HuH-7 (cell line): ENCODE measurements at places on chromosomes 13 and 19.

- no peak for DNase-seq
Measured at GRCh38 chr13:50236898-50237318, 221.7 kb downstream of the KCNRG start.

DNA sequence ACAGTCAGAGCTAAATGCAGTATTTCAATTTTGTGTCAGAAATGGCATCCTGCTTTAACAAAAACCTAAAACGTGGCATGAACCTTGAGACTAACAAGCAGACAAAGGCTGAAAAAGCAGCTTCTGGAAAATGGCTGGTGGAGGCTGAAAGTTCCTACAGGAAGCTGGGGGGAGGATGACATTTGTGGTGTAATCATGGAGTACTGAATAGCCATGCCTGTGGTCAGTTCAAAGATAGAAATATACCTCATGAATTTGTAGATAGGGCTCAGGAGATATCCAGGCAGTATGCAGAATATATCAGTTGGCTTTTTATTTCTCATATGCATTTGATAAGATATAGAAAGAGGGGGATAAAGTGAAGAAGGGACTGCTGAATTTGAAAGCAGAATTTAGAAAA, 181.7 kb downstream of the UQCRFS1 start:
- DNase-seq = no peak

DNA sequence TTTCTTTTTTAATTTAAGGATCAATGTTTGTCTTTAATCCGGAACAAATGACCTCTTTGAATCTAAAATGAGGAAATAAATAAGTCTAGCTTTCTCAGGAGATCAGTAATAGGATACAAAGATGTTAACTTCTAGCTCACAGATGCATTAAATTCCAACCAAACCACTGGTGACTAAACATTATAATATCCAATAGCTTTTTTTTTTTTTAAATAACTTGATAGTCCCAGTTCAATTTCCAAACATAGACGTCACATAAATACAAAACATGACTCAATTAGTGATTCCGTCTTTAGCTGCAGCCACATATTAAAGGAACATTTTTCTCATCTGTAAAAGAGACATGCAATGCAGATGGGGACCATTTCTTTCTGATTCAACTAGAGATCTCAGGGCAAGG, 390.5 kb upstream of the PCDH9 start:
- no peak for DNase-seq

GRCh38 chr19:45450012-45450333, 17.8 kb upstream of the FOSB start:
- no peak for DNase-seq

- no peak for DNase-seq
Measured at GRCh38 chr13:73481886-73482445, 423.2 kb downstream of the KLF5 start.

GRCh38 chr19:57655443-57655842, 13.3 kb upstream of the ZSCAN4 start:
- no peak for DNase-seq

GRCh38 chr13:95201814-95202651, 99.2 kb downstream of the ABCC4 start:
- DNase-seq = no peak

DNA sequence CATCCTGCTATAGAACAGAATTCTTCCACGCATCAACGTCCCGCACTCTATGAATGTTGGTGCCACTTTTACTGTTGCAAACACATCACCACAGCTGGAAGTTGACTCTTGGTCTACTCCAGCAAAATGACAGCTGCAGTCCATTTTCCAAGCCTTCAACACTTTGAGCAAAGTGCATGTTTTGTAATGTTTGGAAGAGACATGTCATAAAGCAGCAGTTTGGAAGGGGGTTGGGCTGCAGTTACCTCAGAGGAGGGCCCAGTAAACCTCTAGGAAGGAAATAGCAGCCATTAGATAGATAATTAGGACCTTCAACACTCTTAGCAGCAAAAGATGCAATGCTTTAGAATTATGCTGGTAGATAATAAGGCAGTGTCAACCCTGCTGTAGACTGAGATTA, 323.6 kb downstream of the TDRD3 start:
- DNase-seq = peak; percentile 0

DNA sequence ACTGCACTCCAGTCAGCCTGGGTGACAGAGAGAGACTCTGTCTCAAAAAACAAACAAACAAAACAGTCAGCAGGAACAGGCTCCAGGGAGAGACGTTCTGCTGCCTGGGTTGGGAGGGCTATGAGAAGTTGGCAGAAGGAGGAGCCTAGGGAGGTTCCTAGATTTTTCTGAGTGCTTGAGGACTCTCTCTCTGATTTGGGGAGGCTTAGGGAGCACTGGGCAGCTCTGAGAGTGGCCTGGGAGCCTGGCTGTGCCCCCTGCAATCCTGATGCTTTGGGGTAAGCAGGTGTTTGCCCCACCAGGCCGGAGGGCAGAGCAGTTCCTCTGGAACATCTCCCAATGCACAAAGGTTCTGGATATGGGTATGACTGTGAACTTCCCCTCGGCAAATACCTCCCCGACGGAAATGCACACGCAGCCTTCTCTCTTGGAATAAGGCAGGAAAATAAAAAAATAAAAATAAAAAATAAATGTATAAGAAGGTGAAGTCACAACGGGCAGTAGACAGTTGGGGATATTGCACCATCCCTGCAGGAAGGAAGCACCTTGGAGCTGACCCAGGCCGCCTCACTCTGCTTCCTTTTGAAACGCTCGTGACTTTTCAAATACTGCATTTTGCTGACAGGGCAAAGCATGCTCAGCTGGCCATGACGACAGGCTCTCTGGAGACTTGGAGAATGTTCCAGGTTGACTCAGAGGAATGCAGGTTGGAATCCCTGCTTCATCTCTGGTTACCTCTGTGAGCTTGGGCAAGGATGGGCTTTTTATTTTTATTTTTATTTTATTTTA, 26.5 kb upstream of the HOMER3 start:
- DNase-seq = no peak

GRCh38 chr19:57954996-57955395, 7.5 kb upstream of the ZNF256 start:
- no peak for DNase-seq

- DNase-seq = no peak
Measured at GRCh38 chr19:4363571-4364304, 20.4 kb downstream of the MPND start.

GRCh38 chr13:20513466-20513995, 12.1 kb downstream of the CRYL1 start:
- DNase-seq = no peak

DNA sequence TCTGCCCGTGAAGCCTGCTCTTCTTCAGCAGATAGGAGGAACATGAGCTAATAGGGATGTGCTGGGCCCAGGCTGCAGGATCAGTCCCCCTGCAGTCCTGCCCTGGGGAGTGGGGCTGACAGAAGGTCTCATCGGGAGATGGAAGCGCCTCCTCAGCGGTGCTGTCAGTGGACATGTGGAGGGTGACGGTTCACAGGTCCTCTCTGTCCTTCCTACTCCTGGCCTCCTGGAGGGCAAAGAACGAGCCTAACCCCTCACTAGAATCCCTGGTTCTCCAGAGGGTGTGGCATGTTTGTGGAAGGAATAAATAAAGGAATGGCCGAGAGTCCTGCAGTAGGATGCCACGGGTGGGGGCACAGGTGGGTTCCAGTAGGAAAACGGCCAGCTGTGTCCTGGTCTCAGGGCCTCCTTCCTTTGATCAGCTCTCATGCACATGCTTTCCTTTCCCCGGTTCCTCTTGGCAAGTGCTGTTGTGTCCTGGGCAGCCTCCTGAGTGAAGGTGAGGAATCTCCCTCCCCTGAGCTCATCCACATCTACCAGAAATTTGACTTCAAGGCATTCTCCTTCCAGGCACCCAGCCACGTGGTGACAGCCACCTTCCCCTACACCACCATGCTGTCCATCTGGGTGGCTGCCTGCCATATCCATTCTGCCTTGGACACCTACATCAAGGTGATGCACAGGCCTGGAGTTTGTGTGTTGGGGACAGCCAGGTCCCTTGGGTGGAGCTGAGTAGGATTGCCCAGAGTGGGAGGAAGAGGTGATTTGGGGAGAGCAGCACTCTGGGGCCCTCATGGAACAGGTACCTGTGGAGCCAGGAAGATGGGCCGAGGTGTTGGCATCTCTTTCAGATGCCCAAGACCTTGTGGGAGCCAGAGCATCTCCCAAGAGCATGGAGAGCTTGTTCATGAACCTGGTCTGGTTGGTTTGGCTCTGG, 28.6 kb upstream of the ZNF492 start:
- DNase-seq = no peak

- no peak for DNase-seq
Measured at GRCh38 chr13:98796798-98797197, 44.3 kb upstream of the SLC15A1 start.

DNA sequence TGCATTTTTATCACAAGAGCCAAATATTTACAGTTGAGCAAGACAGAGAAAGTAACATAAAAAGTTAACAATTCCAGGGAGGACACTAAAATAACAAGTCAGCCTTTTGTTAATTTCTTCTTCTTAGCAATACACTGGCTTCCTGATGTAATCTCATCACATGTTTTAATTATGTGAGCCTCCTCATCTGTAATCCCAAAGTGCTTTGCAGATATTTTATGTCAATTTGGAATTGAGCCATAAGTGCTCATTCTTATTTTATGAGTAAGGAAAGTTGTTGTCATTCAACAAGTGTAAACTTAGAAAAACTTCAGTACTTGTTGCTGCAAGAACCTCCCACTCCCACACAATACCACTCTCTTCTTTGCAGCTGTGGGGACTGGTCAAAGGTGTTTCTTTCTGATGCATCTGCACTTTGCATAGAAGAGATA, 223.6 kb downstream of the GPC6 start:
- DNase-seq = no peak

GRCh38 chr13:59445812-59446211, 717.9 kb downstream of the DIAPH3 start:
- DNase-seq = no peak

GRCh38 chr19:20247016-20247683, 80.1 kb downstream of the ZNF486 start:
- DNase-seq = no peak

DNA sequence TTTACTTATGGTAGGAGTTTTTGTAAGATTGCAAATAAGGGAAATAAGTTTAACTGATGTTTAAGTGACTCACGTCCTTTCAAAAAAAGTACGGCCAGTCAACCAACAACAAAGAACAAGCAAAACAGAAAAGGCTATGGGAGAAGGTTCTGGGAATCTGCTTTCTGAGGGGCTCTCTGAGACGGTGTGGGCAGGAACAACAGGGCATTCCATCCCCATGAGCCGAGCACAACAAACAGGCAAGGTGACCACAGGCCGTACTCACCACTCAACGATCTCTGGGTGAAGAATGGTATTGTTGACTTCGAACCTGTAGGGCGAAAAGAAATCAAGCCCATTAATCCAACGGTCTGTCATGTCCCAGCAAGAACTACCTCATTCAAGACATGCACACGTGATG, 43.8 kb downstream of the PEPD start:
- DNase-seq = no peak

DNA sequence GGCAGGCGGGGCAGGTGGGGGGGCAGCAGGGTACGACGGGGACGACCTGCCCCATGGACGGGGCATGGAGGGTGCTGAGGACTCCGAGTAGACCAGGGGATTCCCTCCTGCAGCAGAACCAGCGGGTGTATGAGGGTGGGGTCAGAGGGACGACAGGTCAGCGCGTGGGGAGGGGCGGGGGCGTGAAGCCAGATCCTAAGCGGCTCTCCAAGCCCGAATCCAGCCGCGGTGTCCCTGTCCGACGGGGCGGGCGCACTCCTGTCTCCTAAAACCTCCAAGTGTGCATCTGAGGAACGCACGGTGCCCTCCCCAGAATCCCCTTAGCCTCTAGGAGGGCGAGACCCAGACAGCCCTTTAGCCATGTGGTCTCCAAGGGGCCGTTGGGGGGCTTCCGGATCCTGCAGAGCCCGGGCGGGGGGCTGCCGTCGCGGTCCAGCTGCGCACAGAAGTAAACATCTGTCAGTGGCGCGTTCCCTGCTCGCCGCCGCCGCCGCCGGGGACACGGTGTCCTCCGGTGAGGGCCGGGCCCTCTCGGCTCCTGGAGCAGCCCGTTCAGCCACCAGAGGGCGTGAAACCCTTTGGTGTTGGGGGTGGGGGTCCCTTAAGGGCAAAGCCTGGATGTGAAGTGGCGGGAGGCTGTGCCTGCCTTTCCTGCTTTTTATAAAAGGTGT, 730 bp downstream of the NRTN start:
- peak; percentile 87 for DNase-seq

DNA sequence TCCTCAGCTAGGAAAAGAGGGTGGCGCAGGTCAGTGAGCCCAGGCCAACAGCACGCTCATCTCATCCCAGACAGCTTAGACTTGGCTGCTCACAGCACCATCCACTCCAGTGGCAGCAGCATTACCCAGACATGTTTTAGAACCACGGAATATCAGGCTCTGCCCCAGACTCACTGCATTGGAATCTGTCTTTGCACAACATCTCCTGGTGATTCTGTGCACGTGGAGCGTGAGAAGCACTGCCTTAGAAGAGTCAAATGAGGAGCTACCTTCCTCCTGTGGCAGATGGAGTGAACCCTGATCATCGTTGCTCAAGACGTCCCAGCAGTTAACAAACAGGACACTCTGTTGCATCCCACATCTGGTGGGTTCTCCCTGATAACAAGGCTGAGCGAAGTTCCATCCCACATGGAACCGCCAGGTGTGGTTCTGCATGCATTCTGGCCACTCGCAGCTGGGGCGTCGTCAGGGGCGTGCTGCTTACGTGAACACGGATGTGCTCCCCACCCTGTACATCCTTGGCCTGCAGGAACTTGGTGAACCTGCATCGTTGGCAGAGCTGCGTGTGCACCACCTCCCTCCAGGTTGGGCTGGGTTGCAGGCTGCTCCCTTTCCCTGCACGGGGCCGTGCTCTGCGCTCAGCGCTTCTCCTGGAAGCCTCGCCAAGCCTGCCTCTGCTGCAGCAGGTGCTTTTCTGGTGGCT, 25.2 kb upstream of the ATP11A start:
- DNase-seq = no peak

GRCh38 chr13:20428666-20429644, 96.7 kb downstream of the CRYL1 start:
- DNase-seq = no peak

GRCh38 chr19:3365836-3366752, at the start of gene NFIC:
TSS of gene NFIC (plus strand) at chr19:3366583. CDS start at chr19:3366637, 54 bp downstream.
- DNase-seq = no peak

DNA sequence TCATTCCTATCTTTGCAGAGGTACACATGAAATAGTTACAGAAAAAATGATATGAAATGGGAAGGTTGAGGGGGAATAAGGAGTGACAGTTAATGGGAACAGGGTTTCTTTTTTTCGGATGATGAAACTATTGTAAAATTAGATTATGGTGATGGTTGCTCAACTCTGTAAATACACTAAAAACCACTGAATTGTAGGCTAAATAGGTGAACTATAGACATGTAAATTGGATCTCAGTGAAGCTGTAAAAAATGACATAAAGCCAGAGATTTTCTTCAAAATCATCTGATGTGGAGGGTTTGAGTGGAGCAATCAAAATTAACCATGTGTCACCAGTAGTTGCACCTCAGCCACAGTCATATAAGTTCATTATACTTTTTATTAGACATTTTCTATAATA, 6.6 kb upstream of the FLT3 start:
- DNase-seq = no peak

GRCh38 chr19:18591735-18592385, 3.3 kb downstream of the REX1BD start:
- no peak for DNase-seq
